Esophagus squamous epithelium (tissue), 5 donors: ENCODE measurements at places on chromosomes 7 and 10. TPM values are rescaled to one million over a fixed set of nuclear protein-coding genes. Genes with fewer than 3 reads are reported as not detected.

UPF2 gene
- total RNA-seq, result 22.3 TPM

CHAT gene
- not detected for total RNA-seq

ZNF425 gene
- 4.3 TPM for total RNA-seq

DNA sequence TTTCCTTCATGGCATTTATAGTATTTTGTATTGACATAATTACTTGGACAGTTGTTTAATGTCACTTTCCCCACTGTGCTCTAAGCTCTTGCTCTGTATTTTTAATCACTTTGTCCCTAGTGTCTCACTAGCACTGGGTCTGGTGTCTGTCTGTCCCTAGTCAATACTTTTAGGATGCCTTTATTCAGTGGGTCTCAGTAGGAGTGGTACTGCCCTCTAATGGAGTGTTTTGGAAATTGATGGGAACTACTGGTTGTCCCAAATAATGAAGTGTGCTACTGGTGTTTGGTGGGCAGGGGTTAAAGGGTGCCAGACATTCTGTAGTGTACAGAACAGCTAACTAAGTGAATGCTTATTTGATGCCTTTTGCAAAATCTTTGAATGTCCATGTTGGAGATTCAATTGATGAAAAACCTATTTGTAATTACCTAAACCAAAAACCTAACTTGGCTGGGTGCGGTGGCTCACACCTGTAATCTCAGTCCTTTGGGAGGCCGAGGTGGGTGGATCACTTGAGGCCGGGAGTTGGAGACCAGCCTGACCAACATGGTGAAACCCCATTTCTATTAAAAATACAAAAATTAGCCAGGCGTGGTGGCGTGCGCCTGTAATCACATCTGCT is 33.3 kb downstream of the CDK14 start:
- H3K27me3 ChIP-seq, result no peaks in the 10 kb centered on the region
- H3K4me3 ChIP-seq, result no peak overlapping the region
- DNase-seq, result no peak
- H3K27ac ChIP-seq, result no peak overlapping the region

DNA sequence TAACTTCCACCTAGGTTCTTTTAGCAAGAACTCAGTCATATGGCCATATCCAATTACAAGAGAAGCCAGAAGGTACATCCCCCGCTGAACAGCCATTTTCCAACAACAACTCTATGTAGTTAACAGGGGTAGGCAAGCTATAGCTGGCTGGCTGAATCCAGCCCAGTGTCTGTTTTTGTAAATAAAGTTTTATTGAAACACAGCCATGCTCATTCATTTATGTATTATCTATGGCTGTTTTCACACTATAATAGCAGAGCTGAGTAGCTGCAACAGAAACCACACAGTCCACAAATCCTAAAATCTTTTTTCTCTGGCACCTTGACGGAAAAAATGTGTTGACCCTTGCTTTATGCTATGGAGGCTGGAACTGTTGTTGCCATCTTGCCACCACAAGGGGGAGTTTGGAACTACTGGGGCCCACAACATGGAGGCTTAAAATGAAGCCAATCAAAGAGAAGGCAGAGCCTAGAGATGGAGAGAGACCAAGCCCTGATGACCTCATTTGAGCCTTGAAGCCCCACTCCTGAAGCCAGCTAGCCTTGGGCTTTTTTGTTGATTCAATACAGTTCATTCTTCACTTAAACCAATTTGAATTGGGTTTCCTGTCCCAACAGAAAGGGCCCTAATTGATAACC is 33.3 kb upstream of the XPNPEP1 start:
- no peaks in the 10 kb centered on the region for H3K27me3 ChIP-seq
- DNase-seq, result no peak
- peaks cover 20% of the 10 kb centered on the region for H3K4me1 ChIP-seq
- H3K36me3 ChIP-seq, result no peaks in the 10 kb centered on the region
- no peak overlapping the region for H3K4me3 ChIP-seq
- H3K27ac ChIP-seq, result no peak overlapping the region

DNA sequence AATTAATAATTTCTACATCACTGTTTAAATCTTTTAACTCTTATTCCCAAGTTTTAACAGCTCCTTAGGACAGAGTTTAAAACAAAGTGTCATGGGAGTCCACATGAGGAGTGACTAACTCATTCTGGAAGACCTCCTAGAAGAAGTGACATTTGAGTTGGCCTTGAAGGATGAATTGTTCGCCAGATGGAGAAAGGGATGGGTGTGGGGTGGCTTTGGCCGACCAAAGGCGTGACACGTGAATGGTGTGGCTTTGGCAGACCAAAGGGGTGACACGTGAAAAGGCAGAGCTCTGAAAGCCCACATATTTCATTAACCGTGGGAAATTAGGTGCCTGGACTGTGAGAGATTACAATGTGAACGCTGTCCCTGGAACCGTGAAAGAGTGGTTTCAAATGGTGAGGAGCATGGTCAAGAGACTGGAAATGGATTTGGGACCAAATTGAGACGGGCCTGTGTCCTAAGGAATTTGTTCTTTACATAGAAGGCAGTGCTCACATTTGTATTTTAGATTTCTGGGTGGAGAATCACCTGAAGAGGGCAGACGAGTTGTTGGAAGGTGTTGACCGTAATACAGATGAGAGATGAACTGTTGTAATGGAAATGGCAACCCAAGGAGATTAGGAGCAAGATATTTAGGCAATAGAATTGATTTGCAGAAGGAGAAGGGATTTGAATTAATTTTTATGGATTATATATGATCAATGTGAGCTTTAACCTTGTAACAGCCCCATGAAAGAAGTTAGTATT is 228.1 kb downstream of the BICC1 start:
- no peaks in the 10 kb centered on the region for H3K36me3 ChIP-seq
- no peak for DNase-seq
- H3K27me3 ChIP-seq, result no peaks in the 10 kb centered on the region
- no peaks in the 10 kb centered on the region for H3K4me1 ChIP-seq

DNA sequence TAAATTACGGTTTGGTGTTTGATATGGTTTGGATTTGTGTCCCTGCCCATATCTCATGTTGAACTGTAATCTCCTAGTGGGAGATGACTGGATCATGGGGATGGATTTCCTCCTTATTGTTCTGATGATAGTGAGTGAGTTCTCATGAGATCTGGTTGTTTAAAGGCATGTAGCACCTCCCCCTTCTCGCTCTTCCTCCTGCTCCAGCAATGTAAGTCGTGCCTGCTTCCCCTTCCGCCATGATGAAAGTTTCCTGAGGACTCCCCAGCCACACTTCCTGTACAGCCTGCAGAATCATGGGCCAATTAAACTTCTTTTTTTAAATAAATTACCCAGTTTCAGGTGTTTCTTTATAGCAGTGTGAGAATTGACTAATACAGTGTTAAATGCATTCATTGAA is 116.6 kb downstream of the DOCK4 start:
- H3K36me3 ChIP-seq, result no peaks in the 10 kb centered on the region
- H3K4me1 ChIP-seq, result no peaks in the 10 kb centered on the region
- H3K4me3 ChIP-seq, result no peak overlapping the region
- no peak overlapping the region for H3K27ac ChIP-seq
- H3K27me3 ChIP-seq, result no peaks in the 10 kb centered on the region

DNA sequence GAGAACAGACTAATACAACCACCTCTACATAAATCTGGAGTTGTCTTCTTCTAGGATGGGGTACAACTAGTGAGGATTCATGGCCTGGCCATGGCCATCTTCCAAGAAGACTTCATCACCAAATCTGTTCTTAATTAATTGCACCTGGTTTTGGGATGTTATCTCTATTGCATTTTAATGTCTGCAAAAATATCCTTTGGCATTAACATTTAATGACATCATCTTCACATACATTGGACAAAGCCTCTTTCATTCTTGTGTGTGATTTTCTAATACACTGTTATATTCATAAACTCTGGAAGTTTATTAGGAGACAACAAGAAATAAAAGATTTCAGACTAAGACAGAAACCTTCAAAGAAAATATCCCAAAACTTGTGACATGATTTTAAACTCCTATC is 124.2 kb upstream of the ABCB5 start:
- H3K27me3 ChIP-seq, result peaks cover 26% of the 10 kb centered on the region
- H3K27ac ChIP-seq, result no peak overlapping the region

DNA sequence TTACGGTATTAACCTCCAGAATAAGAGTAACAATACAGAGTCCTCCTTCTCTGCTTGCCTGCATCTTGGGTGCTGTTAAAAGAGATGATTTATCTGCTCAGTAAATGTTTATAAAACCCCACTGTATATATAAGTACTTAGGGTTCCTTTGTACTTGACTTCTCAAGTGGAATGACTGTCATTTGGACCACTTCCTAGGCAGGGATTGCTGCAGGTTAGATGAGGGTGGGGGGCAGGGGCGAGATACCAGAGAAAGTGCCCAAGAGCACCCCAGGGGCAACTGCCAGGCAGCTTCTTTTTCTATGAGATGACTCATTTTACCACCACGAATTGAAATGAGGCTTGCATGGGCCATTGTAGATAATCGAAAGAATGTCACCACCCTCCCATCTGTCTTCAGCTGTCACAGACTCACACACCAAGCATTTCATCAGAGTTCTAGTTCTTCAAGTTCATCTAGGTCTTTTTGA is 421.9 kb upstream of the GALNT17 start:
- H3K4me1 ChIP-seq, result peaks cover 18% of the 10 kb centered on the region
- no peak overlapping the region for H3K4me3 ChIP-seq
- peak overlapping the region; percentile 77 for H3K27ac ChIP-seq
- H3K36me3 ChIP-seq, result no peaks in the 10 kb centered on the region
- H3K27me3 ChIP-seq, result no peaks in the 10 kb centered on the region
- DNase-seq, result no peak

- H3K4me1 ChIP-seq, result no peaks in the 10 kb centered on the region
- no peak overlapping the region for H3K4me3 ChIP-seq
- H3K27ac ChIP-seq, result no peak overlapping the region
- no peaks in the 10 kb centered on the region for H3K27me3 ChIP-seq
These were observed 26.8 kb upstream of the FGL2 start for GRCh38 chr7:77226357-77226839.
